ENCODE measurements at places on chromosomes 3 and 15. TPM values are rescaled to one million over a fixed set of nuclear protein-coding genes. Genes with fewer than 3 reads are reported as not detected.

- DNase-seq: no peak
Measured at GRCh38 chr3:23837286-23837685, 31.5 kb downstream of the UBE2E1 start.

GRCh38 chr3:72347819-72348319, 500.4 kb downstream of the SHQ1 start:
- DNase-seq: no peak

DNA sequence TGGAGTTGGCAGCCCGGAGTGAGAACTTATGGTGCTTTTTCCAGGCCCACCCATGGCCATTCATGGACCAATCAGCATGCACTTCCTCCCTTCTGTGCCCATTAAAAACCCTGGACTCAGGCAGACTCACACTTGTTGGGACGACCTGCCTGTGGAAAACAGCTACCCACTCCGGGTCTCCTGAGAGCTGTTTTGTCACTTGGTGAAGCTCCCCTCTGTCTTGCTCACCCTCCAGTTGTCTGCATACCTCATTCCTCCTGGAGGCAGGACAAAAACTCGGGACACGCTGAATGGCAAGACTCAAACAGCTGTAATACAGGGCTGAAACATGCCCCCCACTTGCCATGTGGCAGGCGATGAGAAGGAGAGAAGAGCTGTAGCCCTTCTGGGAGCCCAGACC, 35.2 kb downstream of the ROPN1B start:
- no peak for DNase-seq

GRCh38 chr3:37071921-37072320, 78.6 kb downstream of the MLH1 start:
- no peak for DNase-seq

Gene SV2B
- total RNA-seq: not detected

Gene IL17RB
- 1.7 TPM for total RNA-seq
